Right lung (tissue), 10 donors: ENCODE measurements at places on chromosomes 3 and 15.

DNA sequence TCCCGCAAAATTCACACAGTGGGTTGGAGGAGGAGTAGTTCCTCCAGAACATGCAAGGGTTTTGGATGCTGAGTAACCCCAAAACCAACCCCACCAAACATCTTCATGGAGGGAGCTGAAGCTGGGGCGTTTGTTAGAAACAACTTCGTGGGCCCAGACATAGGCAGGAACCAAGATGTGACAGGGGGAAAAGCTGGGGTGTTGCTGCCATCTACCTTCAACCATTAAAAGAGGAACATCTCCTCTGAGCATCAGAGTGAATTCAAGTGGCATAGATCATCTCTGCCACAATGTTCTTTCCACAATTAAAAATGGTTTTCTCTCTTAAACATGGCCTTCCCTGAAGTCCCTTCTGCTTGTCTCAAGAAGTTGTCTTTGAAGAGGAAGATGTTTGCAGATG is 20.5 kb downstream of the SIDT1 start:
- no peak for DNase-seq

DNA sequence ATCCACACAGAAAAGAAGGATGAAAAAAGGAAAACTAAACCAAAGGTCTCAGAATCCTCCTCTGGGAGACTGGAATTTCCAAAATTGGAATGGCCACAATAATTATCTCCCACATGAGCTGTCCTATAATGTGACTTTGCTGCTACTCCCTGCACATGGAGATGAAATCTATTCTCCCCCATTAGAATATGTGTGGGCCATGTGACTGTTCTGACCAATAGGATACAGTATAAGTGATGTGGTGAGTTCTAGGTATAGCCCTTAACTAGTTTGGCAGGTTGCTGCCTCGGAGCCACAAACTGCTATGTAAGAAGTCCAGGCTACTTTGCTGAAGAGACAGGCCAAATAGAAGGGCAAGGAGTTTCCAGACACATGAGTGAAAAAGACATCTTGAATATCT is 5.2 kb downstream of the TRIM59 start:
- no peak for DNase-seq

DNA sequence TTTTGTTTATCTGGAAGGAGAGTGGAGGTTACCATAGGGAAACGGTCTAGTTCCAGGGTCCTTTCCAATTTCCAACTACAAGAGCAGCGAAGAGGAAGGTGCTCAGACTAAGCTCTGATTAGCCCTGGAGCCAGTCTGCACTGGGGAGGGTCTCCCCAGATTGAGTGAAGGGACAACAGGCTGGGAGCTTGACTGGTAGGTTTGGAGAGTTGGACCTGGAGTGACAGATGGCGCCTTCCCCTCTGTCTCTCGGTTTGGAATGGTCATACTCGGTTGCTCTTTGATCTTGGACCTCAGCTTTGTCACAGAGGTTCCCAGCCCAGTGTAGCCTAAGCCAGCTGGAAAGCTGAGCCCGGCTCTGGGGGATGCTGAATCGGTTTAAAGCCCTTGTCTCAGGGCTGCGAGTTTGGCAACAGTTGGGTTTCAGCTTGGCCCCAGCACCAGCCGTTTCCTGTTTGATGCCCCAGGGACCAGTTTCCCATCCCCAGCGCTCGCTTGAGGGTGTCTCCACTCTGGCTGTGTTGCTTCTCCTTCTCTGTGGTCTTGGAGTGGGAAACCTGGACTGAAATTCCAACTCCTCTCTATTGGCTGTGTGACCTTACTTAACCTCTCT is 53.1 kb upstream of the ULK4 start:
- DNase-seq, result no peak

DNA sequence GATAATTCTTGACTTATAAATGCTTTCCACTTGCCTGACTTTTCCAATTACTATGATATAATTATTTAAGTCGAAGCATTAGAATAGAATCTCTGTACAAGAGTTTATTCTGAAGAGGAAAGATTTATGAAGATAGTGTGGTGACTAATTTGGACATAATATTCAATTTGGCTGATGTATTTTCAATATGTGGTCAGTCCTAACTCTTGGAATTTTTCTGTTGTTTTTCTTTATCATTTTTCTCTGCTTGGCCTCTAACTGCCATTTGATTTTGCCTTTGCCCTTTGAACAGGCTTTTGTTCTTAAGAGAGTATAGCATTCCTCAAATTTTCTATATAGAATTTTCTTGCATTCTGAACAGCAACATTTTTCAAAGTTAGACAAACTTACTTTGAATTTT is 2.6 kb upstream of the MDFIC2 start:
- DNase-seq, result no peak

DNA sequence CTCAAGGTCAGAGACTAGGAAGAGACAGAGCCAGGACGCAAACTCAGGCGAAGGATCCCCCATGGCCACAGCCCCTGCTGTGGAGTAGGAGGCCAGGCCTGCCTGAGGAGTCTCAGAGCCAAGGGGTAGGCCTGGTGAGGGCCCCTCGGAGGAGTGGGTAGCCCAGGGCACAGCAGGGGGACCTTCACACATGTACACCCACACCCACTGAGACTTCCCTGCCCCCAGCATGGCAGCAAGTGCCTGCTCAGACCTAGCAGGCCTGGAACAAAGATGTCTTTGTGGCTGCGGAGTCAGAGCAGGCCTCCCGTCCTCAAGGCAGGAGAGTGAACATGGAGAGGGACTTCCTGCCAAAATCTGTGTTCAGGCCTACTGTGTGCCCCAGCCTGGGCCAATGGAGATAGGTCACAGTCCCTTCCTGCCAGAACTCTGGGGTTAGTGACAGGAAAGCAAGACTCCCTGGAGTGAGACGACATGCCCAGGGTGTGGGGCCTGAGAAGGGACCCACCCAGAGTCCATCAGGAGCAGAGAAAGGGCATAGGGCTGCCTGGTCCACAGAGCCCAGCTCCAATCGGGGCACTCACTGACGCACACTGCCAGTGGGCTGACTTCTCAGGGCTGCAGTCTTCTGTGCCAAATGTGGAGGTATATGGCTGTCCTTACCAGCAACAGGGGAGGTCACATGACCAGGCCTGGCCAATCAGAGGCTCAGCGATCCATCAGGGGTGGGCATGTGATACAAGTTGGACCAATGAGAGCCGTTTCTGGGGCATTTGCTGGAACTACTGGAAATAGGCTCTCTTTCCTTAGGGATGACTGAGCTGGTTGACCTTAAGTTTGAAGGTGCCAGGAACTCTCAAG is 2.3 kb downstream of the GRIP2 start:
- no peak for DNase-seq

- no peak for DNase-seq
Measured at GRCh38 chr3:53581671-53582070, 87.3 kb downstream of the CACNA1D start.

DNA sequence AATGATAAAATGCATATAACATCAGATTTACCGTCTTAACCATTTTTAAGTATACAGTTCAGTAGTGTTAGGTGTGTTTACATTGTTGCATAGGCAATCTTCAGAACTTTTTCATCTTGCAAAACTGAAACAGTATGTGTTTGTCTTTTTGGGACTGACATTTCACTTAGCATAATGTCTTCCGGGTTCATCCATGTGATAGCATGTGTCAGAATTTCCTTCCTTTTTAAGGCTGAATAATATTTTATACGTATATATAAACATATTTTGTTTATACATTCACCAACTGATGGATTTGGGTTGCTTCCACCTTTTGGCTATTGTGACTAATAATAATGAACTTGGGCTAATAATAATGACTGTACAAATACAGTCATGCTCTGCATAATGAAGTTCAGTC is 3.0 kb downstream of the PARP15 start:
- DNase-seq, result no peak

DNA sequence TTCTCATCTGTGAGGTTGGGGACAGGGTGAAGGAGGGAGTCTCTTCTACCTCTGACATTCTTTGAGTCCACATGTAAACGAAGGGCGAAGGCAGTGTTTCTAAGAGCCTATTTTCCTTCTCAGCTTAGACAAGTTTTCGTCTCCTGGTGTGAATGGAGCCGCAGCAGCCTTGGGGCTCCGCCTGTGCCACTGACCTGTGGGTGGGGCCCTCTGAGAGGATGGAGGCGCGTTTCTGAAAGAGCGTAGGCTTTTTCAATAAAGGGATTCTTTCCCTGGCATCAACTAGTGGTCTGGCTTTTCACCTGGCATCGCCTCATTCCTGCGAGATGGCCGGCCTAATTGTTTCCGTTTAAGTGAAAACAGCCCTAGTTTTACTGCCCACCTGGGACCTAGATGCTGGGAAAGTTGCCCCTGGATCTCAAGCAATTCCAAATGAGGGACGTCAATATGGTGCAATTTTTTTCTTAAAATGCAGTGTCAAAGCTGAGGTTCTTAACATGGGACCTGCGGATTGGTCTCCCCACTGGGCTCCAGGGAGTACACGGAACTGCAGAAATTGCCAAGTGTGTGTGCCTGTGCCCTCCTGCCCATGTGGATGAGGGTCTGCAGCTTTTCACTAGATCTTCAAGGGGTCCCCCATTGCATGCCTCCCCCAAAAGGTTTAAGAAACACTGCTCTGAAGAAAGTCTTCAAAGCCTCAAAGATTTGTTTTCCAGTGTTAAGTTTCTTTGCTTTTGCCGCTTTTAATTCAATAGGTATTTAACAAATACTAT is 958 bp downstream of the GLDN start:
- DNase-seq, result no peak

GRCh38 chr15:92981333-92981732 is 81.2 kb downstream of the CHD2 start:
- DNase-seq, result no peak

DNA sequence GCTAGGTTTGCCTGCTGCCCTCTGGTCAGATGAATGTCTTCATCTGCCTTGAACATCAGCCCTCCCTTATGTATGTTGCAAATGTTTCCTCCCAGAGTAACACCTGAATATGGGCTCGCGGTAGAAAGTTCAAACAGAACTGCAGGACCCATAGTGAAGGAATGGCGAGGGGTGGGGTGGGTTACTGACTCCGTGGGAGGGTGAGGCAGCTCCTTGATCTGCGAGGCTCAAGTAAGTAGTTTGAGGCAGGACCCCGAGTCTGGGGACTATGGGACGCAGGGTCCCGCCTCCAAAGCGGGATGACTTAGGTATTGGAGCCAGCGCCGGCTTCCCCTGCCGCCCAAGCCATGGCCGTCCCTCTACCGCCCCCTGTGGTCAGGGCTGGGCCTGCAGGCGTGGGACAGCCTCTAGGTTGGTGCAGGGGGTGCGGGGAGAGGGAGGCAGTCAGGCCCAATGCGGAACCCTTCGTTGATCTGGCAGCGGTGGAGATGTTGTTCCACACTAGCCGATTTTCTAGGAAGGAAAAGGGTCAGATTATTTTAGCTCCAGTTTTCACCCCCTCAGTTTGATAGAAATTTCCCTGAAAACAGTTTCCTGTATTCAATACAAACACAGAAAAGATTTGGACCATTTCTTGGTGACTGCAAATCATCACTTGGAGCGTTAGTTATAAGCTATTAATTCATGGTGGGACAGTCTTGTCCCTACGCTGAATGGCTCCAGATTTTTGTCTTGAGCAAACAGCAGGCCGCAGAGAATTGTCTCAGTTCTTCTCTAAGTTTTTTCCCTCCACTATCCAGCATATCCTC is 72.3 kb downstream of the CORO2B start:
- no peak for DNase-seq

DNA sequence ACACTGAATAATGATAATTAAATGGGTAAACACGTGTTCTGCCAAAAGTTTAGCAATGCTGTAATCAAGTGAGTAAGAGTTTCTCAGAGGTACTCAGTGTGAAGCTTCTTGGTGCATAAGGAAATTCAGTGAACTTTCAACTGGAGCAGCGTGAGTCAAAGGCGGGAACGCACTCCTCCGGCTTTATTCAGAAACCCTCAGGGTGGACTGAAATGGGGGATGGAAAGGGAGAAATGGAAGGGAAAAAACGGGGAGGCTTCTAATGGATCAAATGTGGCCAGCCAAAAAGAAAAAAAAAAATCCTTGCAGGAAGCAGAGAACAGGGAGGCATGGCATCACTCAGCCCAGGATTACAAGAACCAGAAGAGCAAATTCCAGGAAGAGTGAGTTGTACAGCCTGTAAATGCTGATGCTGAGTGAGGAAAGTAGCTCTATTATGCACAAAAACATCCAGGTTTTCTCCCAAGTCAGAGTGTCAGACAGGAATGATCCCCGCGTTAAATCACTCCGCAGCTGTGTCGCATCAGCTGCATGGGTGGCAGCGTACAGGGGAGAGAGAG is 85.3 kb downstream of the ASB7 start:
- no peak for DNase-seq

DNA sequence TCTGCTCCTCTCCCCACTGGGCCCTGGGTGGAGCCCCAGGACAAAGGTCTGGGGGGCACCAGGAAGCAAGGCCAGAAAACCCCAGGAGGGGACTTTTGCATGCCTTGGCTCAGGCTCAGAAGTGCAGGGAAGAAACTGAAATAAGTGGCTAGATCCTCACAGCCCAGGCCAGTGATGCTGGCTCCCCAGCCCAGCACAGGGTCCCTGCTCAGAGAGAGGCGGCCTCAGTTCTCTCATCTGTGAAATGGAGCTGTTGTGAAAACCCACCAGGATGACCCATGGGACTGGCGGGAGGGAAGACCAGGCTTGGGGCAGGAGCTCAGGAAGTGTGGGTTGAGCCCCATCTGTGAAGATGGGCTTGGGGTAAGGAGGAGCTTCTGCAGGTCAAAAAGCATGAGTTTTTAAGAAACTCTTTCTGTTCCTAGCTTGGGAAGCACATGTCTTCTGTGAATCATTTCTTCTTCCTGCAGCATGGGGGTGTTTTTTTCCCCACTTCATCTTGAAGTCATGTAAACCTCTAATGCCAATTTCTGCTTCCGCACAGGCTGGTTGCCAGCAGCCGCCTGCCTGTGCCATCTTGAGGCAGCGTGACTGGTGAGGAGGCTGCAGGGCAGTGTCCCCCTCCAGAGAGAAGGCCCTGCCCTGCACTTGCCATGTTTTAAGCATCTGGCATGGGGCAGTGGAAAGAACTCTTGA is 118.6 kb downstream of the SMAD6 start:
- no peak for DNase-seq

GRCh38 chr15:76011627-76012551 is at the start of gene NRG4:
Gene NRG4 (minus strand): TSS chr15:76012424. CDS start chr15:76011230, 1,194 bp downstream.
- DNase-seq, result no peak

DNA sequence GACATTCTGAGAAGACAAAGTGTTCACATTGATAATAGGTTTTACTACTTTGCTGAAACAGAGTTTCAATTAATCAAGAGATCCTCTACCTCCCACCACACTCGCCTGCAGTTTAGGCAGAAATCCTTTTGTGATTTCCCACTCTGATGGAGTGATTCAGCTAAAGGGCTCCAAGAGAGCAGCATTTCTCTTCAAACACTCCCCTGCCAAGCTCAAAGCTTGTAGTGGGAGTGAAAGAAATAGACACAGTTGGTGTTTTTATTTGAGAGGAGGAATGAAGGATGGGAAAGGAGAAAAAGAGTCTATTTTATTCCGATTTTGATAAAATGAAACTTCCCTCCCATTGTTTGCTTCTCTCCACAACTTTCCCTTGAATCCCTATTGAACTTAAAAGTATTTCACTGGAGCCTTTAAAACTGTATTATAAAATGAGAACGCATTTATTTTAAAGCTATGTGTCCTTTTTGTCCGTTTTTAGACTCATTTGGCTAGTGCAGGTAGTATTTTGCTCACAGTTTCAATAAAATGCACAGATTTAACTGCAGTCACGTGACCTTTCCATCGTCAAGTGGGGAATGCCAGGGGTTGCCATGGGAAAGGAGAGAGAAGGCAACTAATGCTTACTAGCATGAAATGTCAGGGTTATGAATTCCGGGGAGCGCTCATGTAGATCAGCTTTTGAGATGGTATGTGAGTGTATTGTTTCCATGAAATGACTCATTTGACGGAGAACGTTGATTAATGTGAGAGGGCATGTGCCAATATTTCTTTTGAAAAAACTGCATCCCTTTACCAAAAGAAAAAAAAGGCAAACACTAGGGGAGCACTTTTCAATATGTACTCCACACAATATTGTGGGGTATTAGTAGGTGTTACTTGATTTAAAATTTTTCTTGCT is 7.7 kb upstream of the OSBPL11 start:
- DNase-seq, result no peak

GRCh38 chr3:42562047-42562907 is 19.5 kb downstream of the SEC22C start:
- DNase-seq, result no peak
